MM.1S (cell line): ENCODE measurements at places on chromosomes 13 and 19.

DNA sequence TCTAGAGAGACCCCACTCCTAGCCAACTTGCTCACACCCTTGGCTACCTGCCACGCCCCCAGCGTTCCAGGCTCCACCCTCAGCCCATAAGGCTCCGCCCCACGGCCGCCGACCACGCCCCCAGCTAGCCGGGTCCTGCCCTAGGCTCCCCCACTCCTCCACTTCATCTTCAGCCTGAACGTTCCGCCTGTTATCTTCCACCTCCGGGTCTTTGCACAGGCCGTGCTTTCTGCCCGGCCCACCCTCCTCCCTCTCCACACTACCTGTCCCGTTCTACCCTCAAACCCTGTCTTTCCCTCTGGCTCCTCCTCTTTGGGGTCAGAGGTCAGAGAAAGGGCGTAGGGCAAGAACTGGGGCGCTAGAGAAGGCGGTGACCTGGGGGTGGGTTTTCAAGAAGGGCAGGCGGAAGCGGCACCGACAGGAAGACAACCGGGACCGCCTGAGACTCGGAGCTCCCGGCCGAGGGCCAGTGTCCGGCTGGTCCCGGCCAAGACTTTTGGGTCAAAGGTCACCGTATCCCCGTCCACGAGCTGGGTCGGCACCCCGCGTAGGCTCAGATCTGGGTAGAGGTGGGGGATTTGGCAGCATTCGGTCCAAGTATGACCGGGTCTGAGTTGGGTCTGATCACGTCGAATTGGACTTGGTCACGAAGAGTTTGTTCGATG is 2.2 kb downstream of the PDE4C start:
- no peak for DNase-seq

- peak; percentile 20 for DNase-seq
Measured at GRCh38 chr19:36128392-36128736, 11.5 kb upstream of the CAPNS1 start.

- DNase-seq, result no peak
Measured at GRCh38 chr19:42042455-42043170, 27.4 kb downstream of the GRIK5 start.

GRCh38 chr13:23626700-23627099 is 56.5 kb downstream of the TNFRSF19 start:
- DNase-seq, result no peak

GRCh38 chr13:25237083-25237482 is 50.2 kb downstream of the MTMR6 start:
- no peak for DNase-seq

DNA sequence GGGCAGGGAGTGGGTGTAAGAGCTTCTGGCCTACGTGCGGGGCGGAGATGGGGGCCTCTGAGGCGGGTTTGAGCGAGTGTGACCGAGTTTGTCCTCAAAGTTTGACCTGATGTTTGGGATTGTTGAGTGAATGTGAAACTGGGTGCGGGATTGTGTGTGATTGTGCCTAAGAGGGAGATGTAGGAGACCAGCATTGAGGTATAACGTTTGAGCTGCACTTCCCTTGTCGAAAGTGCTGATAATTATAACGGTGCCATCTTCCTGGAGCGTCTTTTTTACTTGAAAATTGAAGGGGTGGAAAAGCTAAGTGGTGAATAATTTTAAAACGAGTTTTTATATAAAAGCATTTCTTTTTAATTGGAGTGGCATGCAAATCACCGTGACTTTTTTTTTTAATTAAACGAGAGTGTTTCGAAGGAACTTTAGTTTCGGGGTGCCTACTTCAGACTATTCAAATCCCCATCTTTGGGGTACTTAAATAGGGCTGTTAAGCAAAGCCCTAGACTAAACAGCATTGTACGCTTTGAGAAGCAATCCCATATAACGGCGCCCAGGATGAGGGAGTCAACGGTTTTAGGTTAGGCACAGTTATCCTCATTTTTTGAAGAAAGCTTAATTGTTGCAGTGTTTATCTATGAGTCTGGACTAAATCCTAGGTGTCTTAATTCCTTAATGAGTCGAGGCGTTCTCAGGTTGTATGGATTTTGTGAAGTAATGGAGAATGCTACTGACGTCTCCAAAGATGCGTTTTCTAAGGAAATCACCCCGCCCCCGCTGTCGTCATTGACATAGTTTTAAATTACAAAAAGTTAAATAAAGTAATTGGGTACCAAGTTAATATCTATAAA is 594 bp downstream of the ZNF146 start:
- DNase-seq, result no peak

DNA sequence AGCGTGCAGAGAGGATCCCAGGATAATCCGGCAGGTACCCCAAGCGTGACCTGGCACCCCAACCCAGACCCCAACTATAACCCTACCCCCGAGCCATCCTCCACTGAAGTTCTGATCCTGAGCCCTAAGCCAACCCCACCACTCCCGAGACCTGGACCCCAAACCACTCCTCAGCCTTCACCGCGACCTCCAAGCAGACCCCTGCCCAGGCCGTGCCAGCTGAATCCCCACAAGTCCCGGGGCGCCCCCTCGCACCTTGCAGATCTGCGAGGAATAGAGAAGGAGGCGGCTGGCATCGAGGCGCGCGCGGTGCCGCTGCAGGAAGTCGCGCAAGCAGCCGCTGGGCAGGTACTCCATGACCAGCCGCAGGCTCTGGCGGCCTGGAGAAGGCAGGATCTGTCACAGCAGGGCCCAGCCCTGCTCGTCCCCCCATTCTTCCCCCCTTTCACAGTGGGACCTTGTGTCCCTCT is 10.1 kb upstream of the INSL3 start:
- no peak for DNase-seq

GRCh38 chr13:66994517-66995202 is 235.5 kb downstream of the PCDH9 start:
- peak; percentile 31 for DNase-seq

- no peak for DNase-seq
Measured at GRCh38 chr19:50570997-50571396, 2.8 kb upstream of the LRRC4B start.

GRCh38 chr13:67408798-67409197 is 178.7 kb upstream of the PCDH9 start:
- no peak for DNase-seq

- no peak for DNase-seq
Measured at GRCh38 chr13:70432276-70432805, 324.1 kb upstream of the KLHL1 start.

DNA sequence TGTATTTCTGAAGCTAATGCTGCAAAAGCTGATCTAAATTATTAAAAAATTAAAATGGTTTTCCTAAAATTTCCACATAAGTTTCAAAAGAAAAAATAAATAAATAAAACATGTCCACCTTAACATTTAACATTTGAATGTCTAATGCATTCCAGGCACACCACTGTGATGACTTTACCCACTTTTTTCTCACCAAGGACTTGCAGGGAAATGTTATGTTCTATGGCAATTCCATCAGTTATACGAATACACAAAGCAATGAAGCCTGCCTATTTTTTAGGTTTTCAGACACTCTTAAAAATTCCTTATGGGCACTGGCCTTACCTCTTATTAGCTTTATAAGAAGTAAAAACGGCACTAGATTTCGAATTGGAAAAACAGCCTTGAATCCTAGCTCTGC is 10.2 kb downstream of the TSC22D1 start:
- DNase-seq, result no peak

- DNase-seq, result no peak
Measured at GRCh38 chr13:31286930-31287329, 87.2 kb downstream of the B3GLCT start.

- no peak for DNase-seq
Measured at GRCh38 chr13:52009946-52010345, 1.3 kb downstream of the ATP7B start.

GRCh38 chr13:49840675-49841074 is 48.2 kb upstream of the KPNA3 start:
- DNase-seq, result no peak

DNA sequence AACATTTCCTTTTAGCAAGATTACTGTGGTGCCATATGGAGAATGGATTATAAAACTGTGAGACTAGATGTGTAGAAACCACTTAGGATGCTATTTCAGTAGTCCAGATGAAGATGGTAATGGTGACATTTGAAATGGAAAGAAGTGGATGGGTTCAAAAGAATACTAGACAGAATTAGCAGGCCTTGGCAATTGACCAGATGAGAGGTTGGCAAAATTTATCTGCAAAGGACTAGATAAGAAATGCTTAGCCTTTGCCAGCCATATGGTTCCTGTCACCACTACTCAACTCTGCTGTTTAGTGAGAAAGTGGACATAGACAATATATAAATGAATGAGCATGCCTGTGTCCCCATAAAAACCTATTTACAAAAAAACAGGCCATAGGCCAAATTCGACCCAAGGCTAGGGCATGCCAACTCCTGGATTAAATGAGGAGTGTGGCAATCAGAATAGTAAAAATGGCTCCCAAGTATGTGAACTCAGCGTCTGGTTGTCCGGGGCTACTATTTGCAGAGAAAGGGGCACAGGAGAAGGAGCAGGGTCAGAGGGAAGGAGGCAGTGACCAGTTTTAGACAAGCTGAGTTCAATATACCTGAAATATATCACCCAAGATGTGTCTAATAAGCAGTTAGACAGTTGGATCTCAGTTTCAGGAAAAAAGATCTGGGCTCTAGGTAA is 98.4 kb downstream of the ENOX1 start:
- no peak for DNase-seq

GRCh38 chr13:39201180-39201579 is 162.9 kb downstream of the NHLRC3 start:
- DNase-seq, result no peak

DNA sequence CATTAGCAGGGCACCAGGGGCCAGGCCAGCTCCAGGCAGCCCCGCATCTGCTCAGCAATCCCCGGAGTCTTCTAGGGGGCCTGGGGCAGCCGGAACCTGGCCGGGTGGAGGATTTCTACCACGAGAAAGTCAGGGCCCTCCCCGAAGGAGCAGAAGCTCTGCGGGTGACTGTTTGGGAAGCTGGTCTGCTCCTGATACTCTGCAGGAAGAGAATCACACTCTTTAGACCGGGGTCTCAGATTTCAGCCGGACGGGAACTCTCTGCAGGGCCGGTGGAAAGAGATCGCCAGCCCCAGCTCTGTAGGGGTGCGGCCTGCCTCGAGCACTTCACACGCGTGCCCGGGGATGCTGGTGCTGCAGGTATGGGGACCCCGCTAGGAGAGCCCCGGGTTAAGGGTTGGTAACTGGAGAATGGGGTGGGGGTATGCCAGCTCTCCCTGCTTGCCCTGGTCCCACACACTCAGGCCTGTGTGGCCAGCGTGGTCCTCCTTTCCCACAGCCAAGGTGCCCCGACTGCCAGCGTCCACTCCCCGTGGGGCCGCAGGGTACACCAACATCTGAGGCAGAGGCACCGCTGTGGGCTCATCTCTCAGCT is 20.1 kb downstream of the RASA3 start:
- no peak for DNase-seq

GRCh38 chr19:48390188-48391099 is 907 bp downstream of the KDELR1 start:
- peak; percentile 57 for DNase-seq

DNA sequence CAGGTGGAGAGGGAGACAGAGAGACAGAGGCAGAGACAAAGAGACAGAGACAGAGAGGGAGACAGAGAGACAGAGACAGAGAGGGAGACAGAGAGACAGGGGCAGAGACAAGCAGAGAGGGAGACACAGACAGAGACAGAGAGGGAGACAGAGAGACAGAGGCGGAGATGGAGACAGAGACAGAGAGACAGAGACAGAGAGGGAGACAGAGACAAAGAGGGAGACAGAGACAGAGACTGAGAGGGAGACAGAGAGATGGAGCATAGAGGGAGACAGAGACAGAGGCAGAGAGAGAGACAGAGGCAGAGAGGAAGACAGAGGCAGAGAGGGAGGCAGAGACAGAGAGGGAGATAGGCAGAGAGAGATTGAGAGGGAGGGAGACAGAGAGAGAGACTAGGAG is 29.3 kb downstream of the SBNO2 start:
- no peak for DNase-seq

DNA sequence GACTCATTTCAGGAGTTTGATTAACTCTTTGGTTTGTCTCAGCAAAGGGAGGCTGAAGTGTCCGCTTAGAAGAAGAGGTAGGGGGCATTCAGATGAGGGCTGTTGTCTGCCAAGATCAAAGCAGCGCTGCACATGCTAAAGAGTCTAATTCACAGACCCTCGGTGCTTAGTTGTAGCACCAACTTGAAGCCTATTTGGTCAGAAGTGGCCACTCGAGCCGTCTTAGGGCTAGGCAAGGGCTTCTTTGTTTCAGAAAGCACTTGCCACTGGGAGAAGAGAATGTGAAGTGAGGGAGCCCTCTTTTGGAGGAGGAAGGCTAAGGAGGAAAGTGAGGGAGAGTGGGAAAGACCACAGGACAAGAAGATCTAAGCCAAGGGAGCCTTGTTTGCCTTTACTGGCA is 313.4 kb upstream of the TMTC4 start:
- no peak for DNase-seq

DNA sequence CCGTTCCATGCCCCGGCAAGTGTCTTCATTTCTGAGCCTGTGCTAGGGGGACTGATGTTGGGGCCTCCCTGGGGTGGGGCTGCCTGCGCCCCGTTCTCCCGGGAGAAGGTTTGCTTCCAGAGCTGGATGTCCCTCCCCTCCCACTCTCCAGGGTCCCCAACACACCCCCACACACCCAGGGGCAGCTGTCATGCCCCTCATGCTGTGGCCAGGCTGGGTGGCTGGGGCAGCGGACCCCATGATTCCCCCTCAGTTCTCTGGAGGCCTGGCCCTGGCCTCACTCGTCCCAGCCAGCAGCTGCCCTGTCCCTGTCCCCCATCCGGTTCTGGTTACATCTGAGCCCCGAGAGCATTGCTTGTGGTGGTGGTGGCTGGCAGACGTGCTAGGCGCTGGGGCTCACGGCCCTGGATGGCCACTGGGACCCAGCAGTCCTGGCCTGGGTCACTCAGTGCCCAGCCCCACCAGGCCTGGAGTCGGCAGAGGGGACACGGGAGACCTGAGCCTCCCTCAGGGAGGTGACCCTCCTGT is 184.8 kb downstream of the KDM4B start:
- DNase-seq, result no peak

DNA sequence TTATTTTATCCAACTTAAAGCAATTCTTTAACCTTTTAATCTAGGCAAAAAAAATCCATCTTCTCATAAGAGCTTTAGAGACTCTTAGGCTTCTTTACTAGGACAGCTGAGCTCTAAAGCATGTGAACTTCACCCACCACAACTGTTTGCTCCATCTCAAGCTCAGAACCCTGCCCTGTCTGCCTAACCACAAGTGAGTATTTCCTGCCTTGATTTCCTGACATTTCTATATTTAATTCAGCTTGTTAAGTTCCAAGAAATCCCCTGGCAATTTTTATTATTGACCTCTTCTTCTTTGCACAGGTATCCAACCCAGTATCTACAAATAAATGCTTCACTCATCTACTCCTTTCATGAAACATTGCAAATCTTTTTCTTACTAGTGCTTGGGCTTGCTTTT is 21.1 kb upstream of the CEACAM21 start:
- peak; percentile 71 for DNase-seq

- DNase-seq, result peak; percentile 87
Measured at GRCh38 chr13:109569958-109570711, 216.2 kb downstream of the IRS2 start.

- no peak for DNase-seq
Measured at GRCh38 chr13:101394605-101395004, 21.7 kb downstream of the NALCN start.

GRCh38 chr13:62292714-62293480 is 877.2 kb upstream of the PCDH20 start:
- DNase-seq, result no peak
